ENCODE measurements at places on chromosomes 11 and 22. TPM values are rescaled to one million over a fixed set of nuclear protein-coding genes. Genes with fewer than 3 reads are reported as not detected.

MPZL3 gene
- 25.7 TPM for total RNA-seq

NTM gene
- total RNA-seq = 105 TPM

NXPE1 gene
- not detected for total RNA-seq

SMIM35 gene
- total RNA-seq = not detected

ARVCF gene
- 16.4 TPM for total RNA-seq

OR56B4 gene
- total RNA-seq = not detected

MRGPRE gene
- total RNA-seq = not detected

PGR gene
- total RNA-seq = 0.61 TPM
